ENCODE measurements at places on chromosomes 3 and 15.

GRCh38 chr3:34155666-34156065 is 357.2 kb downstream of the PDCD6IP start:
- no peak for DNase-seq

GRCh38 chr3:114506591-114507300 is 212.9 kb downstream of the TIGIT start:
- no peak for DNase-seq

DNA sequence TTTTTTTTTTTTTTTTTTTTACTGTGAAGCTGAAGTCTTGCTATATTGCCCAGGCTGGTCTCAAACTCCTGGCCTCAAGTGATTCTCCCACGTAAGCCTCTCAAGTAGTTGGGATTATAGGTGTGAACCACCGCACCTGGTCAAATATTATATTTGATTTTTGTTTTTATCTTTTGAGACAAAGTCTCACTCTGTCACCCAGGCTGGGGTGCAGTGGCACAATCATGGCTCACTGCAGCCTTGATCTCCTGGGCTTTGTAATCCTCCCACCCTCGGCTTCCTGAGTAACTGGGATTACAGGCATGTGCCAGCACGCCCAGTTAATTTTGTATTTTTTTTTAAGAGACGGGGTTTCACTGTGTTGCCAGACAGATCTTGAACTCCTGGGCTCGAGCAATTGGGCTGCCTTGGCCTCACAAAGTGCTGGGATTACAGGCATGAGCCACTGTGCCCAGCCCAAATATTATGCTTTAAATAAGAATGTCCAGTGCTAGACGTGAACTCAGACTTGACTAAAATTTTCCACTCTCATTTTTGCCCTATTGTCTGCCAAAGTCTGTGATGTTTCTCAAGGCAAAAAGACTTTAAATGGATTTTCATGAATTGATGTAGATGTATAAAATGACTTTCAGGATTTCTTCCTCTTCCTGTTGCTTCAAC is 33.4 kb upstream of the CRBN start:
- DNase-seq, result no peak

GRCh38 chr3:9213019-9213634 is 36.3 kb downstream of the SRGAP3 start:
- no peak for DNase-seq

DNA sequence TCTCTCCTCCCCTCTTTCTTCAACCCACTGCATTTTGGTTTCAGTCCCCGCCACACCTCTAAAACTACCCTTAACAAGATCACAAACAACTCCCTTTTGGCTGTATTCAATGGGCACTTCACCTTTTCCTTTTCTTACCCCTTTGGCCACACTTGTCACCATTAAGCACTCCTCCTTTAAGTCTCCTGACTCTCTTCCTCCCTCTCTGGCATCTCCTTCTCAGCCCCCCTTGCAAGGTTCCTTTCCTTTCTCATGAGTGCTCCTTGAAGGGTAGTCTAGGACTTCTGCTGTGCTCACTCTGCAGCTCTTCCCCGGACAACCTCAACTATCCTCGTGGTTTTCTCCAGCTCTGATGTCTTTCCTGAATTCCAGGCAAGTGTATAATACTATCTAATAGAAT is 103.7 kb downstream of the RPL22L1 start:
- no peak for DNase-seq

DNA sequence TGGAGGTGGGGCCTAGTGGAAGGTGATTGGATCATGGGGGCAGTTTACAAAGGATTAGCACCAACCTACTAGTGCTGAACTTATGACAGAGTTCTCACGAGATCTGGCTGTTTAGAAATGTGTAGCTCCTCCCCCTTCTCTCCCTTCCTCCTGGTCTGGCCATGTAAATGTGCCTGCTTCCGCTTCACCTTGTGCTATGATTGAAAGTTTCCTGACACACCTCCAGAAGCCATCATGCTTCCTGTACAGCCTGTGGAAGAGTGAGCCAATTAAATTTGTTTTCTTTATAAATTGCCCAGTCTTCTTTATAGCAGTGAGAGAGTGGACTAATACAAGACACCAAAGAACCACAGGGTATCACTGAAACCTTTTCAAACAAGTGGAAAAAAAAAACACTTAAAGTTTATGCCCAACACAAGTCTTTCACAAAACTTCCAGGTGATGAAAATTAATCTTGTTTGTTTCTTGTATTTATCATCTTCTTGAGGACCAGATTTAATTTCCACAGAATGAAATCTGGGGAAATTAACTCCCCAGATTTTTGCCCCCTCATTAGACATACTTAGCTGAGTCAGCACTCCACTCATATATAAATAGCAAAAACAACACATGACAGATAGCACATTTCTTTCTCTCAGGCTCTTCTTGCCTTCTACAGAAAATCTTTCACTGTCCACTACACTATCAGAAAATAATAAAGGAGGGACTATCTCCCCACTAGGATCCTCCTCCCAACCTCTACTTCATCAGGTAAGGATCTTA is 847.2 kb downstream of the TUSC7 start:
- no peak for DNase-seq

GRCh38 chr3:100105501-100105900 is 8.8 kb downstream of the FILIP1L start:
- DNase-seq, result no peak

- no peak for DNase-seq
Observed at GRCh38 chr3:120418866-120419490, 31.8 kb downstream of the FSTL1 start.

DNA sequence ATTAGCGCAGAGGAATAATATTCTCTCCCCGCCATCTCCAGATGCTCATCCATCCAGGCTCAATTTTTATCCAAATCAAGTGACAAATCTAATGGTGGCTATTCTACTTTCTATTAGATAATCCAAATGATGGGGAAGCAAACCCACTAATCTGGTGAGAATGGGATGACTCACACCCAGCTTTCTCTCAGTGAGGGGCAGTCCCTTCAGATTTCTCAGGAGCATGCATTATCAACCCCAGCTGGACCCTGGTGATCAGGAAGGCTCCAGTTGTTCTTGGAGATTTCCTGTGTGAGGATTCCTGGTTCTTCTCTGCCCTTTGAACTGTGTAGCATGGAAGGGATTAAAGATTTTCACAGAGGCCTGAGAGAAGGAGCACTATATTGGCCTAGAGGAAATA is 358.0 kb downstream of the WDR72 start:
- DNase-seq, result no peak

GRCh38 chr3:116350119-116350733 is 95.1 kb downstream of the LSAMP start:
- DNase-seq, result no peak
